Uterus (tissue), 4 donors: ENCODE measurements at places on chromosomes 3 and 15. TPM values are rescaled to one million over a fixed set of nuclear protein-coding genes. Genes with fewer than 3 reads are reported as not detected.

DNA sequence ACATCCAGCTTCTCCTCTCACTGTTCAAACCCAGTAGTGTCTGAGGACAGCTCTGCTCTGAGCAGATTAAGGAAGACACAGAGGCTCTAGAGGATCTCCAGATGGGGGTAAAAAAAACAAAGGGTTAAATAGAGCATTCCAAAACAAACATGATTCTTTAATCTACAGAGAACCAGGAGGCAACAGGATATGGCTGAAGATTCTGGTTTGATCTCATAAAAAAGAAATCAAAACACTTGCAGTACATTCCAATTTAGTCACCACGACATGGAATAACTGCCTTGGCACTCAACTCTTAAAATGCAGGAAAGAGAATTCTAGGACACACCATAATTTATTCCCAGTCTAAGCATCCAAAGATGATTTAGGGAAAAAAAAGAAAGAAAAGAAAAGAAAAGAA, 32.0 kb downstream of the TM4SF4 start:
- no peak for DNase-seq

GRCh38 chr3:33050071-33050653, 46.8 kb downstream of the GLB1 start:
- no peak for DNase-seq

- DNase-seq, result peak; percentile 36
Measured at GRCh38 chr15:74136814-74137536, 6.6 kb downstream of the ISLR2 start.

Gene TRH
- total RNA-seq, result 0.37 TPM

Gene CSPG4
- 10.3 TPM for total RNA-seq
